Activated effector memory CD4-positive, alpha-beta T cell treated with Interleukin-2 at 50 U/mL for 16 hours (primary cell): ENCODE measurements at places on chromosomes 7 and 10.

GRCh38 chr10:28677888-28678686 is 766 bp downstream of the BAMBI start:
- peak; percentile 1 for DNase-seq

- no peak for DNase-seq
These were observed 20.3 kb downstream of the VCL start for GRCh38 chr10:74018241-74018640.

DNA sequence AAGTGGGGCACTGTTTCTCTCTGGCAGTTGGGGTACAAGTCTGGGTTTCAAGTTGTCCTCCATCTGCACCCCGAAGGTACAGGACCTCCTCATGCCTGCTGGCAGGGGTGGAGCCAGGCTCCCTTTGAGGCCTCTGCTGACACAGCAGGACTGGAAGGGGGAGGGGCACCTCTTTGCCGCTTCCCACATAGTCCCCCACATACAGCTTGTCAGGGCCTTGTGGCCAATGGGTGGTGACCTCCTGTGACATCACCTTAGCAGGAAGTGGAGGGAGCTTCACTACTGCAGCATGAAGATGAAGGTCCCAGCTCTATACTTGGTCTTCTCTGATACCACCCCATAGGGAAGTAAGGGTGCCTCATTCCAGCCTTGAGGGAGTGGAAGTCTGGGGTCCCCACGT is 167.8 kb downstream of the RAMP3 start:
- no peak for DNase-seq

- DNase-seq = no peak
These were observed 26.6 kb upstream of the NKX6-2 start for GRCh38 chr10:132812520-132812919.

DNA sequence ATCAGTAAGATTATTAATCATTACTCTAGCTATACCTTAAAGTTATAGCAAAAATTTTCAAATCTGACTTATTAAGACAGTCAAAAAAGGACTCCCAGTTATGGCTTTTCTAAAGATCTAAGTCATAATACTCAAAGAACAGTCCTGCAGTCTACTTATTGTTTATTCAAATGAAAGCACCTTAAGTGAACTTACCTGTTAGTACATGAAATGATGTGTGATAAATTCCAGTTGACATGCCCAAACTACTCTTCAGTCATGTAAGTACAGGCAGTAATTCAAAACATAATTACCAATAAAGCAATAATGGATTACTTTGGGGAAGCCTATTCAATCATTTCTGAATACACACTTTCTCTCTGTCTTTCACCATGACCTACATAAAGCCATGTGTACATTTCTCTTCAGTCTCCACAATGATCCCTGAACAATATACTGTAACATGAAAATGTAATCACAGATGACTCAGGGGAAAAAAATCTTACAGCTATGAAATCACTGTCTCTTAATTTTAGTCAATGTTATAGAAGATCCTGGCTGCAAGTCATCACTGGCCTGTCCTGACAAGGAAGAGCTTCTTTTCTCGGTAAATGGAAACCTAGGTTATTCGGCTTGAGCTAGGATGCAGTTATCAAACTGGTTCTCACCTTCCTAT is 420.7 kb upstream of the LRRTM3 start:
- DNase-seq = no peak

DNA sequence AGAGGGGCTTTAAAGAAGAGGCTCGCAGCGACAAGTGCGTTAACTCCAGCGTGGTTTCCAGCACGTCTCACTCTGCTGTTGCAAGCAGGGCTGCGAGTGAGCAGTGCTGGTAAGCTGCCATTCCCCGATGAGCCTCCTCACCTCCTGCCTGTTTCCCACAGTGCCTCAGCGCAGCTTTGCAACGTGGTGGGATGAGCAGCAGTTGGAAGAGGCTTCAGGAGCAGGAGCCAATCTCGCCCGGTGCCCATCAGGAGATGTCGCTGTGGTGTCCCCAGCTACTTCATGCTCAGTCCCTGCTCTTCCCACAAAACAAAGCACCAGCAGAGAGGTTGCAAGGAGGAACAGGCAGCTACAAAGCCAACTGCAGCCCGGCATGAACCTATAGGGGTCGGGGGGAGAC is 2.4 kb upstream of the ADARB2 start:
- DNase-seq = no peak

DNA sequence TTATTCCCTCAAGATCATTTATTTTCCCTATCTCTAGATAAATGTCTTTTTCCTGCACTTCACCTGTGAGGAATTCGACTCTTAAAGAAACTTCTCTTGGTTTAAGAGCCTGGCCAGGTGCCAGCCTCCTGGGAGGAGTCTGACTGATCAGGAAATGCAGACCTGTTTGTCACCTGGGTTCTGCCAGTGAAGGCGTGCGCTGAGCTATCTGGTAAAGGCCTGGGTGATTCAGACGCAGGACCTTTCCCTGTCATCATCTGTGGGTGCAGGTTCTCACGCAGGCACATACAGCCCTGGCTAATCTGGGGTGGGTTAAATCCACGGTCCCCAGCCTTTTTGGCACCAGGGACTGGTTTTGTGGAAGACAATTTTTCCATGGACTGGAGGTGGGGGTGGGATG is 65.3 kb upstream of the AQP1 start:
- no peak for DNase-seq

DNA sequence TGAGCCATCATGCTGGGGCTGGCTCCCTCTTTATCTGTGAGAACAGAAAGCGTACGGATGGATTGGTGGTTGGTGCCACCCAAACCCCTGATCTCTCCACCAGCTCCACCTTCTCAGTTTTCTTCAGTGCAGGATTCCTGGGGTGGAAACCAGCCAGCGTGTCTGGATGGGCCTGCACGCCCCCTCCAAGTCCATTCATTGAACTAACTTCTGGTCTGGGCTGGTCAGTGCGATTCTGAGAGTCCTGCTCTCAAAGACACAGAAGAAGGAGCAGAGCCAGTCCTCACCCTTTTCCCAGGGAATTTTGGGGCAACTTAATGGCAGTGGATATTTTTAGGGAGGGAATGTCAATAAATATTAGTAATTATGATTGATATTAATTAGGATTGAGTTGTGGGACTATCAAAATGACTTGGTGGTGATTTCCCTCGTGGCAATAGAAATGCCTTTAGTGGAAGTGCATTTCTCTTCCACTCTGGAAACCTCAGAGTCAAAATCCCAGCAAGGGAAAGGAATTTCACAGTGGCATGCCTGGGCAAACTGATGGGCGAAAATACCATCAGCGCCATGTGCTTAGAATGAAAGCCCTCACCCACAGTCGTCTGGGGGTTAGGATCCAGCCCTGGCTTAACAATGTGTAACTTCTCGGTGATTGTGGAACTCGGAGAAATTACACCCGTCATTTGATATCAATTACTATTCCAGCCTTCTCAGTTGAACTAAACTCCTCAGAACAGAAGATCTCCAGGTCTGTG is 69.3 kb upstream of the EEPD1 start:
- DNase-seq = no peak

GRCh38 chr10:3926258-3926657 is 141.2 kb upstream of the KLF6 start:
- DNase-seq = no peak

GRCh38 chr7:82428186-82428961 is 15.2 kb downstream of the CACNA2D1 start:
- no peak for DNase-seq

GRCh38 chr10:122286867-122287266 is 15.8 kb downstream of the BTBD16 start:
- DNase-seq = no peak

DNA sequence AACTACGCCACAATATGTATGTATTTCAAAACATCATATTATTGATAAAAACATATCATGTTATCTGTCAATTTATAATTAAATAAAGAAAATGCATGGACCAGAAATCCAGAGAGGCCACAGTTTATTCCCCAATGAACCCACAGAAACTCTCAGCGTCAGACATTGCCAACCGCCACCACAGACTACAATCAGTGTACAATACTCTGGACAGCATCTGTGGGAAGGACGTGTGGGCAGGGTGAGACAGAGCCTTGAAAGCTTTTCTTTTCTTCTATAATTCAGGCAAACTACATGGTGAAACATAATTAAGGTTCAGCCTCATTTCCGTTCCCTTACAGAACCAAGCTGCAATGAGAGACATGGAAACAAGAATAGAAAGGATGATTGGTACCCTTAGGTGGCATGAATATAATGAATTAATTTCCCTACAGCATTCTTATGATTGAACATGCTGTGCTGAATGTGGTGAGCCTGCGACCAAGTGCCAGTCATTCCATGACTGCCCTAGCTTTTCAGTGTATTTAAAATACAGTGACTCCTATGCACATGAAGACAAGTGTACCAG is 909.3 kb downstream of the SORCS1 start:
- no peak for DNase-seq

GRCh38 chr7:41817386-41817785 is 114.5 kb upstream of the INHBA start:
- no peak for DNase-seq

DNA sequence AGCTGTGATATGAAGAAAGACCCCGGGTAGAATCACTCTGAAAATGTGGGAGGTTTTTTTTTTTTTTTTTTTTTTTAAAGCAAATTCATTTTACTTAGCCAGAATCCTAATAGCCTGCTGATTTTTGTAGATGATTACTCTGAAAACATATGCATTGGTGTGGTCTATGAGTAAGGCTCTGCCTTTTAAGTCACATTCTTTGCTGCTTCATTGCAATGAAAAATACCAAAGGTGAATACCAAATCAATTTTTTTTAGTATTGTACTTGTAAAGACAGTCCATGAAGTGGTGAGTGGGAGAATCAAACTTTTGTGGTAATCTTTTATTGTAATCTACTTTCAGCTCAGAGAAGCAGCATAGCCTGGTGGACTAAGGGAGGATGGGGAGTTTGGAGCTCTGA is 130.3 kb downstream of the SDK1 start:
- no peak for DNase-seq

GRCh38 chr10:110498982-110499795 is 1.5 kb downstream of the DUSP5 start:
- DNase-seq = peak; percentile 48

DNA sequence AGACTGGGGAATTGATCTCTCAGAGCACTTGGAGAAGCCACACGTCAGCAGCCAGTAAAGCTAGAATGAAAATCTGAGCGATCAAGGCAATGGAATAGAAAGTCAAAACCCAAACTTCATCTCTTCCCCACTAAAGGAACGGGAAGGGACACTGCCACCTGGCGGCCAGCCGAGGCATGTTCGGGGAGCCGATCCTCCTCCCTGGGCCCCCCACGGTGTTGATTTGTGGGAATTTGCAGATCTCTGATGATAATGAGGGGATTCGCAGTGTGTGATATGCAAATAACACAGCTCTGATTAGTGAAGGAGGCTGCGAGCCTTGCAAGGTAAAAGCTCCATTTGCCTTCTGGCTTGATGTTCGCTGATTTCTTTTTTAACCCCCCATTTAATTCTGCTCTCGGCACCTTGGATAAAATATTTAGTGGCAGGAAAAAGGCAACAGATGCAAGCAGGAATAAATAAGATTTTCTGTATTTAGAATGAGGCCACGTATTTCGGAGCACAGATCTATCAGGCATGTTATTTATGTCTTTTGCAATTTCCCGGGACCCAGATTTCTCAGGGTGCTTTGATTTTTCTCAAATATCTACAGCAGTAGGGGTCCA is 258.6 kb downstream of the PAXIP1 start:
- no peak for DNase-seq

DNA sequence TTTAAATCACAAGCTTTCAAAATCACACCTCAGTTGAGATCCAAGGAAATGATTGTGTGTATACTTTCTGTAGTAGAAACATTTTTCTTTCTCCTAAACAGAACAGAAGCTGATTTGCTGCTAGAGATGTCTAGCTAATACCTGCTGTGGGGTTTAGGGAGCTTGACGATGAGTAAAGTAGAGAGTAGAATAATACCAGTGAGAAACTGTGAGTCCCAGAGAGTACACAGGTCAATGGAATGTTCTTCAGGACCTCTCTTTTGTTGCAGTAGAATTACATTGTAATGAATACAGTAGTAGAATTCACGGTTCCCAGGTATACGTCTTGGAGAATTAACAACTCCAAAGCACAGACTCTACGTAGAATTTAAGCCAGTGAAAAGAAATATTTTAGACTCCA is 18.0 kb downstream of the TRUB1 start:
- DNase-seq = no peak
